ENCODE measurements at places on chromosomes 7 and 10. TPM values are rescaled to one million over a fixed set of nuclear protein-coding genes. Genes with fewer than 3 reads are reported as not detected.

Gene TSPAN33
- total RNA-seq: 0.83 TPM

Gene NANOS1
- 0.49 TPM for total RNA-seq

- no peak for DNase-seq
- no peaks in the 10 kb centered on the region for H3K4me1 ChIP-seq
- no peak overlapping the region for H3K4me3 ChIP-seq
- no peaks in the 10 kb centered on the region for H3K36me3 ChIP-seq
- no peaks in the 10 kb centered on the region for H3K27me3 ChIP-seq
Measured at GRCh38 chr10:89183571-89183970, 23.5 kb downstream of the CH25H start.

- peaks cover 49% of the 10 kb centered on the region for H3K4me1 ChIP-seq
- peak overlapping the region; percentile 66 for H3K4me3 ChIP-seq
- peak overlapping the region; percentile 84 for H3K27ac ChIP-seq
- DNase-seq: peak; percentile 76
- H3K36me3 ChIP-seq: no peaks in the 10 kb centered on the region
- no peaks in the 10 kb centered on the region for H3K27me3 ChIP-seq
Measured at GRCh38 chr10:69318867-69319727, 40.8 kb downstream of the HK1 start.

DNA sequence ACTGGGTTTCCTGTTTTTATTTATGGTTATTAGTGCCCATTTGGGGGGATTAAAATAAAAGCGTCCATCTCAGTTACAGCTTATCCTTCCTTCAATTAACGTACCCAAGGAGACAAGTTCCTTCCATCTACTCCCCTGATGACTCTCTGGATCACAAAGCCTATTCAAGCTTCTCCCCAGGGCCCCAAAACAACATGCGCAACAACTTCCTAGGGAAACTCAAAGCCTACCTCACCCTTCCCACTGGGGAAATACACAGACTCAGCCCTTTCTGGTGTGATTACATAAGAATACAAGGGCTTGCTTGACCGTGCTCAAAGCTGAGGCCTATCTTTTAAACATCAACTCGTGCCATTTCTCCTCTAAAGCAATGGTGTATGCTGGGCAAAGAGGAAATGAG is 112.4 kb downstream of the CDK6 start:
- H3K27ac ChIP-seq: no peak overlapping the region
- peaks cover 3% of the 10 kb centered on the region for H3K36me3 ChIP-seq
- H3K4me3 ChIP-seq: no peak overlapping the region
- H3K4me1 ChIP-seq: peaks cover 16% of the 10 kb centered on the region
- H3K27me3 ChIP-seq: no peaks in the 10 kb centered on the region

GRCh38 chr7:97846945-97847344 is 25.3 kb downstream of the ASNS start:
- H3K27me3 ChIP-seq: no peaks in the 10 kb centered on the region
- no peak overlapping the region for H3K27ac ChIP-seq
- H3K36me3 ChIP-seq: no peaks in the 10 kb centered on the region

- H3K36me3 ChIP-seq: no peaks in the 10 kb centered on the region
- H3K4me1 ChIP-seq: no peaks in the 10 kb centered on the region
- no peak for DNase-seq
- no peak overlapping the region for H3K27ac ChIP-seq
- no peaks in the 10 kb centered on the region for H3K27me3 ChIP-seq
Measured at GRCh38 chr10:77391605-77392235, 245.9 kb downstream of the KCNMA1 start.

- H3K27me3 ChIP-seq: no peaks in the 10 kb centered on the region
- DNase-seq: no peak
- H3K4me1 ChIP-seq: no peaks in the 10 kb centered on the region
- H3K27ac ChIP-seq: no peak overlapping the region
- no peak overlapping the region for H3K4me3 ChIP-seq
Measured at GRCh38 chr10:131695496-131696165, 205.2 kb upstream of the PPP2R2D start.

DNA sequence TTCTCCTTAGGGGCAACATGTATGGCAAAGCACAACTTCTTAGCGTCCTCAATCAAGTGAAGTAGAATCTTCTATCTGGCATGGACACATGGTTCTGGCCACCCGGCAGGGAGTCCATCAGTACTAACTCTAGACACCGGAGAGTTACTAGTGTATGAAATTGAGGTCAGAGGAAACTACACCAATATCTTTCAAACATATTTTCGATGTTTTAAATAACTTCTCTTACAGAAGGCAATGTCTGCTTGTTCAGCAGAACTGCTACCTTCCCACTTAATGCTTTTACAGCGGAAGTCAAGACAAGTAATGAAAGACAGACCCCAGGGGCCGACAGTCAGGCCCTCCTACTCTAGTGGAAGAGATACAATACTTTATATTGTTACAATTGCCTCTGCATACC is 89.9 kb downstream of the RNF216 start:
- peak overlapping the region; percentile 48 for H3K27ac ChIP-seq
- peaks cover 100% of the 10 kb centered on the region for H3K4me1 ChIP-seq
- H3K27me3 ChIP-seq: no peaks in the 10 kb centered on the region
- H3K4me3 ChIP-seq: no peak overlapping the region

GRCh38 chr10:66349726-66350125 is 576.1 kb upstream of the LRRTM3 start:
- no peak overlapping the region for H3K4me3 ChIP-seq
- H3K36me3 ChIP-seq: no peaks in the 10 kb centered on the region
- no peaks in the 10 kb centered on the region for H3K27me3 ChIP-seq

GRCh38 chr7:2354939-2355704 is 495 bp downstream of the EIF3B start:
- no peaks in the 10 kb centered on the region for H3K27me3 ChIP-seq
- no peak for DNase-seq
- H3K36me3 ChIP-seq: peaks cover under 1% of the 10 kb centered on the region
- H3K4me1 ChIP-seq: peaks cover 54% of the 10 kb centered on the region

DNA sequence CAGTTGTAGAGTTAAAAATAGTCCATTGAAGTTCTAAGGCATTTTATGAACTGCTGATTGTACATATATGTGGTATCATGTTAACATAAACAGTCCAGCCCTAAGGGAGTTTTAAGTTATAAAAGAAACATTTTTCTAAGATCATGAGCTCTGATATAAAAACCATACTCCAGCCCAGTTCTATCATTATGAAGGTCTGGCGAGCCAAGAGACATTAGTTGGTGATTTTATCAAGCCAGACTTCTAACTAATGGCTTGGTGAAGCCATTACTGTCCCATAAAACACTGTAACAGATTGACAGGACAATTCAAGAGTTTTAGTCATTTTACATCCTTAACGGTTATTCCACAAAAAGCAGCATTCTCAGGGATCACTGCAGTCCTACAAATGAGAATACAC is 221.6 kb downstream of the RNLS start:
- H3K27ac ChIP-seq: no peak overlapping the region
- no peak for DNase-seq
- no peaks in the 10 kb centered on the region for H3K27me3 ChIP-seq
- no peaks in the 10 kb centered on the region for H3K36me3 ChIP-seq

- no peaks in the 10 kb centered on the region for H3K27me3 ChIP-seq
- H3K4me1 ChIP-seq: peaks cover 30% of the 10 kb centered on the region
- no peak overlapping the region for H3K4me3 ChIP-seq
- no peak overlapping the region for H3K27ac ChIP-seq
Measured at GRCh38 chr10:33092596-33092995, 134.6 kb upstream of the ITGB1 start.

DNA sequence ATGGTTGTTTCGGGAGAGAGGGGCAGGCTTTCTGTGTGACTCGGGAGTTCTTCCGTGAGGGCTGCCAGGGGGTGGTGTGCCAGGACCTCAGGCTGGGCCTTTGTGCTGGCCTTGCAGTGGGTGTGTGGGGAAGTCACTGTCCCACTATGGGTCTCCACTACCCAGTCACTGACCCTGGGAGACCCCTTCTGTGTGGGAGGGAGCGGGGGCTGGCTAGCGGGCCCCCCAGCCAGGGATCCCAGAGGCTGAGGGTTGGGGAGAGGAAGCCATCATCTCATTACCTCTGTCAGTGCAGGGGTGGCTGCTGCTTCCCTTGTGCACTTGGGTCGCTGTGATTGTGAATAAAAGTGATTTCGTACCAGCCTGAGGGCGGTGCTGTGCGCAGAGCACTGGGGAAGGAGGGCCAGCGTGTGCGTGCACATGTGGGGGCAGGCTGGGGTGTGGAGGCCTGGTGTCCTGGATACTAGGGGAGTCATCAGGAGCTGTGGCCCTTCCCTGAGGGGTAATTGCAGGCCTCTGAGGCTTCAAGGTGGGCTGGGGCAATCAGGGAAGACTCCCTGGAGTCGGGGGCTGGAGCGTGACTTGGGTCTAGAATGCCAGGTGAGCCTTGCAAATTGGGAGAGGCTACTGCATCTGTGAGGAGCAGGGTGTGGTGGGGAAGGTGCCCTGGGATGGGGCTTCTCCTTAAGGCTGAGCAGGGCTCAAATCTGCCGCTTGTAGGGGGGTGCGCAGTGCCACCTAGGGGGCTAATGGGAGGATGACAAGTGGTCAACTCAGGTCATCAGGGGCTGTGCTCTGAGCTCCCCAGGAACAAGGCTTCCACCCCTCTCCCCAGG is 98.9 kb downstream of the NEURL1 start:
- no peaks in the 10 kb centered on the region for H3K4me1 ChIP-seq
- no peak overlapping the region for H3K4me3 ChIP-seq
- H3K36me3 ChIP-seq: no peaks in the 10 kb centered on the region
- no peak overlapping the region for H3K27ac ChIP-seq
- H3K27me3 ChIP-seq: no peaks in the 10 kb centered on the region
- no peak for DNase-seq

GRCh38 chr7:2728316-2729030 is 40.5 kb downstream of the AMZ1 start:
- no peak for DNase-seq
- peaks cover 5% of the 10 kb centered on the region for H3K36me3 ChIP-seq
- H3K4me3 ChIP-seq: no peak overlapping the region
- H3K4me1 ChIP-seq: no peaks in the 10 kb centered on the region

- H3K4me1 ChIP-seq: no peaks in the 10 kb centered on the region
- no peak overlapping the region for H3K27ac ChIP-seq
- DNase-seq: no peak
- no peaks in the 10 kb centered on the region for H3K27me3 ChIP-seq
- H3K36me3 ChIP-seq: no peaks in the 10 kb centered on the region
- H3K4me3 ChIP-seq: no peak overlapping the region
Measured at GRCh38 chr7:25424855-25425254, 196.6 kb upstream of the NPVF start.

DNA sequence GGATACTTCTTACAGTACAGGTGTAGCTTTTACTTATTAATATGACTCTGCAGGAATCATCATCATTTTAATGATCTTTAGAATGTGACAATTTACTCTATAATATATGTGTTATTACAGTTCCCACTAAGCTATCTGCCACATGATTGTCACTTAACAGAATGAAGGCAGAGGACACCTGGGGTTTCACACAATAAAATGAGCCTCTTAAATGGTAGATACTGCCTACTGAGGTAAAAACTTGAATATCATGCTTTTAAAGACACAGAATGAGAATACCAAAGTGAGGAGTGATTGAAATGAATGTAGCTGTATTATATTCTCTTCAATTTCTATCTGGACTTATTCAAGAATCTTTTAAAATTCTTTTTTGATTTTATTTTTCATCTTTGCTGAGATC is 1255.3 kb upstream of the LRRN3 start:
- H3K4me1 ChIP-seq: no peaks in the 10 kb centered on the region
- no peaks in the 10 kb centered on the region for H3K36me3 ChIP-seq
- H3K4me3 ChIP-seq: no peak overlapping the region
- H3K27me3 ChIP-seq: no peaks in the 10 kb centered on the region

GRCh38 chr10:3906511-3907111 is 121.6 kb upstream of the KLF6 start:
- no peaks in the 10 kb centered on the region for H3K27me3 ChIP-seq
- H3K4me3 ChIP-seq: no peak overlapping the region
- H3K4me1 ChIP-seq: peaks cover 16% of the 10 kb centered on the region
- H3K36me3 ChIP-seq: no peaks in the 10 kb centered on the region
- no peak overlapping the region for H3K27ac ChIP-seq

GRCh38 chr10:45374350-45375052 is 485 bp downstream of the ALOX5 start:
- no peak for DNase-seq
- peaks cover 4% of the 10 kb centered on the region for H3K27me3 ChIP-seq
- H3K36me3 ChIP-seq: no peaks in the 10 kb centered on the region
- H3K4me1 ChIP-seq: peaks cover 20% of the 10 kb centered on the region
- H3K4me3 ChIP-seq: no peak overlapping the region
- H3K27ac ChIP-seq: no peak overlapping the region

- no peaks in the 10 kb centered on the region for H3K27me3 ChIP-seq
- H3K27ac ChIP-seq: no peak overlapping the region
- H3K36me3 ChIP-seq: no peaks in the 10 kb centered on the region
- DNase-seq: no peak
- no peaks in the 10 kb centered on the region for H3K4me1 ChIP-seq
- H3K4me3 ChIP-seq: no peak overlapping the region
Measured at GRCh38 chr7:109206196-109206595, 636.5 kb downstream of the DNAJB9 start.

DNA sequence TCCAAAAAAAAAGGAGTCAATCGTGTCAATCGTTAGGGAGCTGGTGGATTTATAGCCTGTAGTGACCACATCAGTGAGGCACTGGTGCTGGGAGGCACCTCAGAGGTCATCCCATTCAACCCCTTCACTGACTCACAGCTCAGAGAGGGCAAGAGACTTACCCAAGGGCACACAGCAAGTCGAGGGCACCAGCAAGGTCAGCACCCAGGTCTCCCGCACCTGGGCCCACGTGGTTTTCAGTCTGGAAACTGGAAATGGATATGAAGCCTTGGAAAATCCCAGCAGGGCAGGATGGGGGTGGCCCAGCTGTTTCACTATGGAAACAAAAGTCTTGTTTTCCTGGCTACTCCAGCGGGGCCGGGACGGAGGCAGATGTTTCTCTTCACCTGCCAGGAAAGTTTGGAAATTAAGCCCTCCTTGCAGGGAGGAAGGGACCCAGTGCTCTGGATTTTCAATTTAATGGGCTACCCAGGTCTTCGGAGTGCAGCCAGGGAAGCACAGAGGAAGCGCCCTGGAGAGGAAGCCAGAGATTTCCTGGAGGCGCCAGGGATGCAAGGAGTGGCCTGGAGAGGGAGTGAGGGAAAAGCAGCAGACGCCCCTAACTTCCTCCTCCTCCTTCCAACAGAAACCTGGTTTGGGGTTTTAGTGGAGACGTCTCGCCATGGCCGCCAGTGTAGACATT is 157.2 kb upstream of the TNRC18 start:
- no peak overlapping the region for H3K4me3 ChIP-seq
- no peak for DNase-seq
- no peaks in the 10 kb centered on the region for H3K36me3 ChIP-seq
